ENCODE measurements at places on chromosomes 7 and 10.
A peak's percentile ranks its signal among the peaks of the same experiment; 100 is the strongest.

- no peak for DNase-seq
These were observed 182.6 kb downstream of the PON1 start for GRCh38 chr7:95141755-95142154.

- no peak for DNase-seq
These were observed 123.5 kb upstream of the BMPER start for GRCh38 chr7:33781796-33782195.

- DNase-seq: no peak
These were observed 20.9 kb downstream of the CYP3A7 start for GRCh38 chr7:99713995-99714570.

DNA sequence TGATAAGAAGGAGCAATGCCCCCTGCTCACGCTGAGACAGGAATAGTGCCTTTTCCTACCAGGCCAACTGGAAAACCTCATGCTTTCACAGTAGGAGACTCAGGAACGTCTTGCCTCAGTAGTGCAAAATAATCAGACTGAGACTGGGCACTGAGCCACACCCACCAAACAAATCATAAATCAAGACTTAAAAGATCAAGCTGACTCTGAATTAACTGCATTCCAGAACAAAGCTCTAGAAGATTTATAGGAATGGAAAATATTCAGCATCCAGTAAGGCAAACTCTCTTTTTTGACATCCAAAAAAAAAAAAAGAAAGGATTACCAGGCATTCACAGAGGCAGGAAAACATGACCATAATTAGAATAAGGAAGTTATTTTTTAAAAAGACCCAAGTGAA lies 30.5 kb upstream of the SLC18A3 start:
- no peak for DNase-seq

- no peak for DNase-seq
These were observed 11.5 kb upstream of the SP8 start for GRCh38 chr7:20798081-20798693.

DNA sequence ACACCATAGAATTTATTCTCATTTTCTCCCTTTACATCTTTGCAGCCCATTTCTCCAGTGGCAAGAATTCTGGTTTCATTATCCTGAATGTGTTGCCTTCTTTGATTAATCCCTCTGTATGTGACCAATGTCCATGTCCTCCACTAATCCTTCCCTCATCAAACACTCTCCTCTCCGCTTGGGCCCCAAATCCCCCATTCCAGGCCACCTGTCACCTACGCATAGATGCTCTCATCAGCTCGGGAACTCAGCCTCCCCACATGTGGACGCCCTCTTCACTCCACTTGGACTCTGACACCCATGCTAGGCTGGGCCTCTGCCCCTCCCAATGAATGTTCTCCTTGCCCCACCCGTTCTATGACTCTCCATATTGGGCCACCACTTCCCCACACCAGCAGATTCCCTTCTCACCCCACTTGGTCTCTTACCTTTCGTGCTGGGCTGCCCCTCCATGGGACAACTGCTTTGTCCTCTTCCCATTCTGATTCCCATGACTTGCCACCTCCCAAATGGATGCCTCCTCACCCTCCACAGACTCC lies 18.7 kb upstream of the RBM20 start:
- DNase-seq: no peak

DNA sequence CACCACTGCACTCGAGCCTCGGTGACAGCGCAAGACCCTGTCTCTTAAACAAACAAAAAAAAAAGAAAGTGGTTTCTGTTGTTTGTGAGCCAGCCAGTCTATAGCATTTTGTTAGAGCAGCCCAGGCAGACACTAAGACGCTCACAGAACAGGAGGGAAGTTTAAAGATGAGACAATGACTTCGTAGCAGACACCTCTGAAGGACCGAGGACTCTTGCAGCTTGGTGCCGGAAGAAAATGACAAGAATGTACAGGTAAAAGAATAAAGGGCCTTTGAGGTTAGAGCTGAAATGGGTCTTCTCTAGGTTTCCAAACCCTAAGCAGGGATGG lies 39.7 kb downstream of the MACROH2A2 start:
- no peak for DNase-seq

DNA sequence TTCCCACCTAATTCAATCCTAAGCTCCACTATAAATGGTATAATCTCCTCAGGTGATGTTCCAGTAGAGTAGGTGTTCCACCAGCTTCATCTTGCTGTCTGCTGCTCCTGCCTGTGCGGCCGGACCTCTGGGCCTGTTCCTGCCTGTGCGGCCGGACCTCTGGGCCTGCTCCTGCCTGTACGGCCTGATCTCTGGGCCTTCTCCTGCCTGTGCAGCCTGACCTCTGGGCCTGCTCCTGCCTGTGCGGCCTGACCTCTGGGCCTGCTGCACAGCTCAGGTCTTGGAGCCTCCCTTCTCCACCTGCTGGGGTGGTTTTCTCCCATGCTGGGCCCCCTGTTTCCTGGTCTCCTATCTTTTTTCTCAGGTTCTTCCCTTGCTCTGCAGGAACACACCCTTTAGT lies 117.8 kb downstream of the USP6NL start:
- DNase-seq: no peak

DNA sequence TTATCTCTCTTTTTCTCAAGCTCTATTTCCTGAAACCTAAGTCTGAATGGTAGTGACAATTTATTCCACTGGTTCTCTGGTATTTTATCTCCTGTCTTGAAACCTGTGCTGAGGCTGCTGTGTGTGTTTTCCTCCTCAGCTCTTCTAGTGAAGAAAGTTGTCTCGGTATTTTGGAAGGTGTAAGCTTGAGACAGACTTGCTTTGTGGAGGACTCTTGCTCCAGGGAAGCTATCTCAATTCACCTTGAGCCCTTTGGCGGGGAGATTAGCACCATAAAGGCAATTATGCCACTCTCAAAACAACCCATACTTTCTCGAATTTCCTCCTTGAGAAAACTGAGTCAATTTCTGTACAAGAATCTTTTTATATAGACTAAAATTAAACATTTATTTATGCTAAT lies 141.6 kb downstream of the THSD7A start:
- DNase-seq: no peak

DNA sequence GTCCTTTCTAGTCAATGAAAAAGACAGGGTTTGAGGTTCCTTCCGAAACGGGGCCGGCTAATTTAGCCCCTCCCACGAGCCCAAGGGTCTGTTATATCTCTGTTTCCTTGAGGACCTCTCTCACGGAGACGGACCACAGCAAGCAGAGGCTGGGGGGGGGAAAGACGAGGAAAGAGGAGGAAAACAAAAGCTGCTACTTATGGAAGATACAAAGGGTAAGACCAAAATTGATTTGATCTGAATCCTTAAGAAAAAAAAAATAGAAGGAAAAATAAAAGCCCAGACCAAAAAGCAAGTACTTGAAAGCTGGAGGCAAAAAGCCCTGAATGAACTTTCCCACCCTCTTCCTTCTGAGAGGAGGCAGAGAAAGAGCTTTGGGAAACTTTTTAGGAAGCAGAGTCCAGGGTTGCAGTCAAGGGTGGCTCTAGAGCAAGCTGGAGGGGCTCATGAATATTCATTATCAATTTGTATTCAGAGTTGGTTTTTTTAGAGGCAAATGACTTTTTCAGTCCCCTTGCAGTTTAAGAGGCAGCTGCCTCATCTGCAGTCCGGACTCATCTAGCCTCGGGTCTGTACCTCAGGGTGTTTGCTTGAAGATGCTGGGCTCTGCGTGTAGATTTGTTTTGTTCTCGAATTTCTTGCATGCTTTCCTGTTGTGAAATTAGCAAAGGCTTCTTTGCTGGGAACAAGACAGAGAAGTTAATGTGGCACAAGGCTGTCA lies at the start of gene ENTPD1:
Gene ENTPD1 (plus strand): TSS at position 123 of the 721 bp plus-strand sequence. CDS start 77 bp downstream, at position 200.
- no peak for DNase-seq

DNA sequence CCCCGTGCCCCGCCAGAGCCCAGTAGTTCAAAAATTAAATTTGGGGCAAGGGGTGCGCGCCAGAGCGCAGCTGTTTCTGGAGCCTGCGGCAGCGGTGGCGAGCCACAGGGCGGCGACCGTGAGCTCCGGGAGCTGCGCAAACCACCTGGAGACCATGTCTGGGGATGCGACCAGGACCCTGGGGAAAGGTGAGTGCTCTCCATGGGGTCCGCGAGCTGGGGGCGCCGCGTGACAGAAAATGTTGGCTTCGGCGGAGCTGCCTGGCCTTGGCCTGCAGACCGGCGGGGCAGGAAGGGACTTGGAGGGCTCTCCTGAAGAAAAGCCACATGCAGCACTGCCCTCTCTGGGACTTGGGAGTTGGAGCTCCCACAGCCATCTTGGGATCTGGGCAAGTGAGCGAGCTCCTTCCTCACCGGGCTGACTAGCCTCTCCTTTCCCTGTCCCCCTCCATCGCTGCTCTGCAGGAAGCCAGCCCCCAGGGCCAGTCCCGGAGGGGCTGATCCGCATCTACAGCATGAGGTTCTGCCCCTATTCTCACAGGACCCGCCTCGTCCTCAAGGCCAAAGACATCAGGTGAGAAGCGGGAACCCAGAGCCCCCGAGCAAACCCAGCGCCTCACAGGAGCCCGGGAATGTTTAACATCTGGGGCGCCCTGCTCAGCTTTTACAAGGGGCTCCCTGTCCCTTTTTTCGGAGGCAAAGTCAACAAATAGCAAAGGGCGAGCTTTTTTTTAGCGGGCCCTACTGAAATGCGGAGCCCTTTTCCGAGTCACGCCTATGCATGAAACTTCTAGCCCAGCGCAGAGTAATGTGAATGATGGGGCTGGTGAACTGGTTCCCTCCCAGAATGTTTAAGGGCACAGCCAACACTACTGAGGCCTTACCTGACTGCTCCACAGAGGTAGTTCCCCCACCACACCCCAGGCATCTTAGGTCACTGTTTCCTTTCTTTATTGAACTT lies 6.1 kb downstream of the GSTO2 start:
- DNase-seq: peak; percentile 40

GRCh38 chr10:7776777-7777176 lies 11.0 kb downstream of the KIN start:
- DNase-seq: no peak

- DNase-seq: no peak
These were observed 114.5 kb downstream of the HTR7 start for GRCh38 chr10:90743291-90743690.

DNA sequence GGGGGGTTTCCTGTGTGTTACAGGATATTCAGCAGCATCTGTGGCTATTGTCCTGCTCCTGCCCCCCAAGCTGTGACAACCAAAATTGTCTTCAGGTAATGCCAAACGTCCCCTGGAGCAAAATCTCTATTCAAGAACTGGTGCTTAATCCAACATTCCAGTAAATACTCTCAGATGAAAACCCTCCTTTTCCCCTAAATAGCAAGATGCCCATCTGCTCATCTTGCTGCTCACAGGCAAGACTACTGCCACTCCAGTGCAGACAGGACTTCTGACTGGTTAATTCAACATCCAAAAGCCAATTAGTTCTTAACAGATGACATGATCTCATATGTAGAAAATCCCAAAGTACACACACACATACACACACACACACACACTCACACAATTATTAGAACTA lies 20.5 kb upstream of the JAZF1 start:
- DNase-seq: no peak

DNA sequence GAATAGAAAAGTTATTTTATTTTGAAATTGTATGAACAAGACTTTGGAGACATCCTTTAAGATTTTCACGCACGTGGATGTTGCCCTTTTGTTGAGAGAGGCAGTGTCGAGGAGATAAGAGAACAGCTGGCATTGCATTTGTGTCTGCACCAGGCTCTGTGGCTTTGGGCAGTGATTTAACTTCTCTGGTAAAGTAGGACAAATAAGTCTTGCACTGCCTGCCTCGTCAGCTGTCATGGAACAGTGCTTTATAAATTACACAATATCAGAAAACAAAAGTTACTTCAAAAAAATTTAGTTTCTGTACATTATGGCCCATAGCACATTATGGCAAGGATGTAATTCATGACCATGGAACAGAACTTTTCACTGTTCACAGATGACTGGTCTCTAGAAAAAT lies 20.1 kb downstream of the SNX10 start:
- no peak for DNase-seq

- DNase-seq: no peak
These were observed 81.9 kb downstream of the EGFR start for GRCh38 chr7:55100544-55101327.

DNA sequence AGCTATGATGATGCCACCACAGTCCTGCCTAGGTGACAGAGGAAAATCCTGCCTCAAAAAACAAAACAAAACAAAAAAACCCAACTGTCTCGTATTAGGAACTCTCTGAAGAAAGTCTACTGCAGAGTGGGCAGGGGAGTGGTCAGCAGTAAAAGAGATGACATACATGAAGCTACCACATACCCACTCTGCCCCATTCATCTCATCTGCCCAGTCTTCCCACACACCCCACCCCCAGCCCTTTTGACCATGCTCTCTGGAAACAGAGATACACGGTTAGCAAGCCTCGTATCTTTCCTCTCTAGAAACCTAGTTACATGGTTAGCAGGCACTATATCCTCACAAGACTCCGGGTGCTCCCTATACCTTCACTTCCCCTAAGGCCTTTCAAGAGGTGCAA lies 8.3 kb downstream of the SLC37A3 start:
- no peak for DNase-seq

GRCh38 chr10:75197066-75197465 lies 13.5 kb upstream of the VDAC2 start:
- no peak for DNase-seq

- no peak for DNase-seq
These were observed 164.2 kb upstream of the DPP6 start for GRCh38 chr7:153887749-153888569.

Data from CD4-positive, alpha-beta T cell treated with Interleukin-2 at 100 ng/mL for 4 hours (primary cell).